ENCODE measurements at places on chromosomes 1 and 21.

GRCh38 chr1:192476802-192477298 is 98.7 kb upstream of the RGS1 start:
- no peak for DNase-seq

DNA sequence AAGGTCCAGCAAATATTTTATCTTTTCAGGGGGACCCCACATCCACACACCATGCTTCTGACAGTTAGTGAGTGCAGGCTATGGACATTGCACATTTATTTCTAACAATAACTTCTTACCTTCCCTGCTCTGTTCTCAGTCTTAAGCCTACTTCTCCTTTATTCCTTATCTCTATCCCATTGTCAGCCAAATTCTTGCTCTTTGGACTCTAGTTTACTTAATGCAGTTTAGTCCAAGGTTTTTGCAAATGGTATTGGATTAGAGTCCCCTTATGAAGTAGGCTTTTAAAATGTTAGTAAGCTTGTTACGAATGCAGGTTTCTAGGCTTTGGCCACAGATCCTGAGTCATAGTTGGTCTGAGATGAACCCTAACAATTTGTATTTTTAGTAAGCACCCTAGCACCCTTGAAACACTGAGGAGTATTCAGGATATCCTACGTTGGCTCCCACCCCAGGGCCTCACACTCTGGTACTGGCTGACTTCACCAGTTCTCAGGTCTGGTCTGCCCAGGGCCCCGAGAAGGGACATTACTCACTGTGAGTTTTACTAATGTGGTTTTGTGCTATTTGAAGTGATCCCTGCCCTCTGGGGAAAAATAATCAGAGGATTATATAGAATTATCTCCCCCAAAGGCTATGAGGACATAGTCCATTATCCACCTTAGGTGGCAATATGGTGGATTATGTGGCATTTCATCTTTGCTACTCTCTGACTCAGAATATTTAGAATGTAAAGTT is 239.5 kb downstream of the TGFB2 start:
- DNase-seq: no peak

- DNase-seq: no peak
Observed at GRCh38 chr1:226846786-226847185, 23.6 kb upstream of the PSEN2 start.

- DNase-seq: no peak
Observed at GRCh38 chr1:184791550-184791900, 36.9 kb upstream of the EDEM3 start.

DNA sequence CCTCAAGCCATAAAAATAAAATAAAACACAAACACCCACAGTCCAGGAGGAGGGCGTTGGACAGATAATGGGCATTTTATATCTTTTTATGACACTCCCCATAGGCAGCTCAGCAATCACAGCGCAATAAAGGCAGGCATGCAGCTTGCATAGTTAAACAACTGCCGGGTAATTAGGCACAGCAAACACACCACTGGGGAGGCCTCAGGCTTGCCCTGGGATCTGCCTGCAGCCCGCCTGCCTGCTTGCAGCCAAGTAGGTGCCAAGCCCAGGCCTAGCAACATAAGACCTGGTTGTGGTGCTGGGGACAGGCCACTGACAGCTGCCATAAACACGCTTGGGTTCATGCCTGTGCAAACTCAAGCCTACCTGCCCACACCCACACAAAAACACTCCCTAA is 54.2 kb downstream of the DMAP1 start:
- DNase-seq: no peak

- no peak for DNase-seq
Observed at GRCh38 chr1:66413136-66413837, 120.7 kb upstream of the SGIP1 start.

GRCh38 chr1:234987415-234988154 is 141.1 kb downstream of the TOMM20 start:
- no peak for DNase-seq

DNA sequence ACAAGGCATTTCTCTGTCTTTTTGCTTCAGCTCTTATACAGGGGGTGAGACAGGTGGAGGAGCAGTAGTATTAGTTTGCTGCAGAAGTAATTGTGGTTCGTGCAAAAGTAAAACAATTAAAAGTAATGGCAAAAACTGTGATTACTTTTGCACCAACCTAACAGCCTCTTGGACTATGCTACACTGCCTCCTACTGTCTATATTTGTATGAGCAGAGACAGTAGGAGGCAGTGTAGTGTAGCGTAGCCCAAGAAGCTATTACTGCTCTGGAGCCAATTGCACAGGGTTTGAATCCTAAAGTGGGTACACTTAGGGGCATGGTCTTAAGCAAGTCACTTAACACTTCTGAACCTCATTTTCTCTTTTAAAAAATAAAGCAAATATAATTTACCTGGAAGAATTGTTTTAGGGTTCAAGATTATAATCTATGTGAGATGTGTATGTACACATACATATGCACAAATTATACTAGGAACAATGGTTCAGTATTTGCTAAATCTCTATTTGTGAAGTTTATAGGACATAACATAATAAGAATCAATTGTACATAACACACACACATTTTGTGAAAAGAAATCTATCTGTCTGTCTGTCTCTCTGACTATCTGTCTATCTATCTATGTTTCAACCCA is 103.8 kb downstream of the BRINP3 start:
- no peak for DNase-seq

- DNase-seq: no peak
Observed at GRCh38 chr1:70536708-70537366, 125.8 kb downstream of the CTH start.

DNA sequence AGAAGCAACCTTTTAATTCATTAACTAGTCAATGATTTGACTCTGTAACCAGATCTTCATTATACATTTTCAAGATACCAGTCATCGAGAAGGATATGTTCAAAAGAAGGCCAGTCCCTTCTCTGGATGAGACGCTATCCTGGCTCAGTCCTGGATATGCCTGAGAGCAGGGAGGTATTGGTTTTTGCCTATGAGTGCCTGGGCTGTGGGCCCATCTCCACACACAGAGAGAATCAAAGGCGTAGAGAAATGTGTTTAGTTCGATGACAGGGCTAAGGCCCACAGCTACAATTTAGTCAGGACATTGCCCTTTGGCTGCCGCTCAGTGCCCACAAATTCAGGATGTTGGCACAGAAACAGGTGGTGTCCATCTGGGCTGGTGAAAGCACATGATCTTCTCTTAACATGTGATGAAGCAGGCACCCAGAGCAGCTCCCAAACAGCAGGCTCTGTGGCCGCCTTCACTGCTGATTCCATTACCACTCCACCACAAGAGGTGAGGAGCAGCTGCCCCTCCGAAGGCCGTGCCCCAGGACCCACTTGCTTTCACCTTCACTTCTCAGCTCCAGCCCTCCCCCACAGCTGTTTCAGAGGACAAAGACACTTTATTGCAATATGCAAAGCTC is 24.7 kb downstream of the ACKR1 start:
- DNase-seq: no peak

DNA sequence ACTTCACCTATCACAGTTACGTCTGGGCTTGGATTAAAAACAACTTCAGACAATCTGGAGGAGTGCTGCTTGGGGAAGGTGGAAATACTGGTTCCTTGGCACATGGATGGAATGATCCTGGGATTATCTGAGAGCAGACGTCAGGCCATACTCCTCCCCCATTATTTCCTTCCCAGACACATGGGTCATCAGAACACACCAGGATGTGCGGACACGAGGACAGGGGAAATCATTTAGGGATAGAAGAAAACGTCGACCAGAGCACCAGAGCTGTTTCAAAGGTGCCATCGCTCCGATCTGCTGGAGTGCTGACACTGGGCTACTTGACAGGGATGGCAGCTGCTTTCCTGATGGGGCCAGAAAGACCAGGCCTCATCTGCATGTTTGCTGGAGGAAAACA is 31.8 kb upstream of the ANGPTL7 start:
- no peak for DNase-seq

DNA sequence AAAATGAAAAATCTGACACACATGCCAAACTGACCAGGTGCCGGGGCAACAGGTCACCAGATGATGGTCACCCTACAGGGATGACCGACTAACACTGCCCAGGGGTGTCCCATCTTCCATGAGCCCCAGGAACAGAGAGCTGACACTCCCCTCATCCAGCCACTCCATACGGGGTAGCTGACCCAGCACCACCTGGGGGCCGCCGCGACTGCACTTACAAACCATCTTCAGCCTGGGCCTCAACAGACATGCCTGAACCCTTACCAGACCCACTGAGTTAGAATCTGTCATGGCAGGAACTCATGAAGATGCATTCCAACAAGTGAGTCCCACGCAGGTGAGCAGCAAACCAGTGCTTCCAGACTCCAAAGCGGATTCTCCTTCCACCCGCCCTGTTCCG is 31.6 kb upstream of the AJAP1 start:
- no peak for DNase-seq

DNA sequence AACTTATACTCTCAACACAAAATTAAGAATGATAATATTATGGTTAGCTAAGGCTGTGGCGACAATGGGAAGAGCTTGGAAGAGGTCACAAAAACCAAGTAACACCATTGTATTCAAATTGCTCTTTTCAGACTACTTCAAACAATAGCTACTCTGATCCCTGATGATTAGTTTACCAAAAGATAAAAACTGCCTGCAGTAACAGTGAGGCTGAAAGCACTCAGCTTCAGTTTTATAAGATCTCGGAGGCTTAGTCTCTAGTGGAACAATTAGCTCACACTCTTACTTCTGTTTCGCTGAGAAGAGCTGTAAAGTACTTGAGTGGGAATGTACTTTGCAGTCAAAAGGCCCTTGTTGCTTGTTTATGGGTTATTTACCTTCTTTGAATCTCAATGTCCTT is 278.5 kb downstream of the LRRC7 start:
- no peak for DNase-seq
